GOT3 (cell line): ENCODE measurements at places on chromosomes 7 and 10.

DNA sequence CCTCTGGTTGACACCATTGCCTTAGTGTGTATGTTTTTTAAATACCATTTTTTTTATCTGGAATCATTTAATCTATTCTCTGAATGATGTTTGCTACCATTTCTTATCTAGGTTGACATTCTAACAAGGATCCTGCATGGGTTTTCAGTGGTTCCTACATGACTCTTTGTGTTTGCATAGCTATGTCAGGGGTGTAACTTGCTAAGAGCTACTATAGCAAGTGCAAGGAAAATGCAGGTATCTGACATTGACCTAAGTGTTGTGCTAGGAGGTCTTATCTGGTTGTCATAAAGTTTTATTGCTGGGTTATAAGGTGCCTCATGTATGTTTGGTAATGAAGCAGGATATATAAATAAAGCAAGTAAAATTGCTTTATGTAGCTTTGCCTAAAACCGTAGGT lies 183.2 kb downstream of the PLXDC2 start:
- DNase-seq, result no peak

DNA sequence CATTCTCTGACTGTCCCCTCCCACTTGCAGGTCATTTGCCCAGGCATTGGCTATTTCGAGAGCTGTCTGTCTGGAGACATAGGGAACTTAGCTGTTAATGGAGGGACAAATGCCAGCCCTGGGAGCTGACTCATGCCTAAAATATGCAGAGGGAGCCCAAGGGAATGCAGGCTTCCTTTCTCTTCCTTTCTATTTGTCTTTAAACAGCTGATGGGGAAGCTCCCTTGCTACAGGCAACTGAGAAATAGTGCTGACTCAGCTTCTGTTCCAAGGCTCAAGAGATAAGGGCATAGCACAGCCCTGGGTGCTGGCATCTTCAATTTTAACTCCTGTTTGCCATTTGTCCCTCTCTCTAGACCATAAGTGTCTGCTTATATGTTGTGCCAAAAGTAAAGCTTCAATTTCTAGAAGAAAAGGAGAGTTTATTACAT lies 82.7 kb upstream of the C1GALT1 start:
- peak; percentile 77 for DNase-seq

DNA sequence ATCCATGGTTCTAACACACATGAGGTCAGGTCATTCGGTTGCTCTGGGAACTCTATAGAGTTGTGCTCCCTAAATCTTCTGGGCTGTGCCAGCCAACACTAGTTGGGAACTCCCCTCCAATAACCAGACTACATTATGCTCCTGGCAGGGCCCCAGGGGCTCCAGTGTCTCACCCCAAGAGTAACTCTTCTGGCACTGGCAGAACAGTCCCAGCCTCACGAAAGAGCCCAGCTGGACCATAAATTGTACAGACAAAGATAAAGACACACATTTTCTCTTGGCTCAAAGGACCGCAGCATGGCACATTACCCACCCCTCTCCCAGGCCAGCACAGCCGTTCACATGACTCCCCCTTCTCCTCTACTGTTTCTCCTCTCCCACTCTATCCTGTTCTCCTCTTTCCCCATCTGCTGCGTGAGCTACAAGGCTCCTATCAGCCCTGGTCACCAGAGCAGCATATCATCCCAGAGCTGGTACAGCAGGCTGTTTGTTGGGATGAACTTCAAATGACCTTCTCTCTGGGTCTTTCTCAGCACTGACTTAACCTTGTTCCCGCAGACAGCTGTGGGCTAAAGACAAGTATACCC lies 230.6 kb downstream of the PLXNA4 start:
- no peak for DNase-seq

- DNase-seq, result no peak
These were observed 164.9 kb upstream of the NEBL start for GRCh38 chr10:21061982-21062381.

GRCh38 chr10:86654411-86655172 lies at the start of gene OPN4:
Gene OPN4, plus strand, starts transcription at chr10:86654547. Its CDS starts 237 bp downstream, at chr10:86654784.
- no peak for DNase-seq

- no peak for DNase-seq
These were observed 100.5 kb downstream of the GLCCI1 start for GRCh38 chr7:8068892-8069686.

DNA sequence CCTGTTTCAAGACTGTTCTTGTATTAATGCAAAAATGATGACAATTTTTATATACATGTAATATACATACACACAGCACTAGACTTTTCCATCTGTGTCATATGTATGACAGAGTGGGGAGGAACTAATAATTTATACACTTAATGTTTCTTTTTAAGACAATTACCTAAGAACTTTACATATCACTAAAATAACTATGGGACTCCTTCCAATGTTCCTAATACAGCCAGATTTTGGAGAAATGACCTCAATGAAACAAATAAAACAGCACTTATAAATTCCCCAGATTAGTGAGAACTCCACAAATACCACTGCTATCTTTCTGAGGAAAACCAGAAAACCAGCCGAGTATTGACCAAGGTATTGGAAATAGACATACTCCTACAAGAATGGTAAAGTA lies 199.4 kb downstream of the ELMO1 start:
- no peak for DNase-seq

- DNase-seq, result no peak
These were observed 739 bp upstream of the CCDC186 start for GRCh38 chr10:114174695-114175188.

GRCh38 chr10:87705339-87705738 lies 45.7 kb downstream of the PAPSS2 start:
- DNase-seq, result no peak

- no peak for DNase-seq
These were observed 287.6 kb downstream of the ADARB2 start for GRCh38 chr10:1449572-1450205.

- no peak for DNase-seq
These were observed 157.2 kb downstream of the PTPRN2 start for GRCh38 chr7:158430308-158431034.

DNA sequence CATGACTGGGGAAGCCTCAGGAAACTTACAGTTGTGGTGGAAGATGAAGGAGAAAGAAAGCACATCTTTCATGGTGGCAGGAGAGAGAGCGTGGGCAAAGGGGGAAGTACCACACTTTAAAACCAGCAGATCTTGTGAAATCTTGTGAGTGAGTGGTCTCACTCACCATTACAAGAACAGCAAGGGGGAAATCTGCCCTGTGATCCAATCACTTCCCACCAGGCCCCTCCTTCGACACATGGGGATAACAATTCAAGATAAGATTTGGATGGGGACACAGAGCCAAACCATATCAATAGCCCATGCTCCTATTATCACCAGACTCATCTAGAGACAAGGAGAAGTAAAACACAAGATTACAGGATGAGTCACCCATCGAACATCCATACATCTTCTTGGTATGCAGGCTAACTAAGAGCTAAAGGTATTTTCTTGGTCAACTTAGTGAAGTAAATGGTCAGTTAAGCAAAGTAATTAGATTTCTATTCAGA lies 55.3 kb upstream of the YAE1 start:
- DNase-seq, result no peak

DNA sequence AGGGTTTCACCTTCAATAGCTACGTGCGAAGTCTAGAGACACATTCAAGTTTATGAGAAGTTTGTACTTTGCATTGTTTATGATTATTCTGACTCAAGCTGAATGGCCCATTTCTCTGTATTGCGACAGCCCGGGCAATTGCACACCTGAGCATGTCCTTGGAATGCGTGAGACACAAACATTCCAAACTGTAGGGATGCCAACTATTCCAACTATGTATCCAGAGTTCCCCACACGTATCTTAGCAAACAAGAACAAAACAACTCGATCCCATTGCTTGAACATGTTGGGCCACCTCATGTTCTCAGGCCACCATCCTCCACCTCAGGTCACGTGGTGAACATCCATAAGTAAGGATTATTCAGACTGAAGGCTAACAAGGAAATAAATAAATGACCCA lies 51.4 kb upstream of the EGFR start:
- DNase-seq, result no peak

DNA sequence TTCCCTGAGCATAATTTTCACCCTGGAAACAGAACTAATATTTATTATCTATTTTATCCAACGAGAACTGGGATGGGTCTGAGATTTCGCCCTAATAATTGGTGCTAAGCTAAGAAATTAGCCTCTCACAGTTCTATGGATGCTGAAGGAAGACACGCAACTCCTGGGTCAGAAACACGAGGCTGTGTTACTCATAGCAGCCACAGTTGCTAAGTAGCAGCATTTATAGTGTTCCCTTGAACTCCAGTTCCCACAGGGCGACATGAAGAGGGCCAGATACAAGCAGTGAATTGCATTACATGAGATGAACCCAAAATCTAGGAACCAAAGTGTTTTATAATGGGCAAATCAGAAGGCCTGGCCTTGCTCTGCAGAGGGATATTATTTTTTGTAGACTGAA lies 109.8 kb upstream of the AGR3 start:
- DNase-seq, result no peak

DNA sequence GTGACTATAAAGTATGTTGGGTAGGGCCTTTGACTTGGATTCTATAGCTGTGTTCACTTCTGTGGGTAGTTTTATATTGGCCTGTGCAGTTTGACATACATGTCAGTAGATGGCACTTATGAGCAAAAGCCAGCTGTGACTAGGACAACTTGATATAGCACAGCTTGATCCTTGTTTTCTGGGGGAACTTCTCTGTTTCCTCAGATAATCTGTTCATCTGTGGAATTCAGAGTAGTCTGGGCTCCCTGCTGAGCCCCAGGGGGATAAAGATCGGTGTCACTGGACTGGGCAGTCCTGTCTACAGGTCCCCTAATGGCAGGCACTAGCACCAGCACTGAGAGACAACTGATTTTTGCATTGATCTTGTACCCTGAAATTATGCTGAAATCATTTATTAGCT lies 25.4 kb downstream of the CYP2C9 start:
- no peak for DNase-seq

GRCh38 chr7:71488308-71488707 lies 356.4 kb downstream of the GALNT17 start:
- DNase-seq, result no peak

GRCh38 chr10:130493021-130493420 lies 356.8 kb downstream of the GLRX3 start:
- no peak for DNase-seq

DNA sequence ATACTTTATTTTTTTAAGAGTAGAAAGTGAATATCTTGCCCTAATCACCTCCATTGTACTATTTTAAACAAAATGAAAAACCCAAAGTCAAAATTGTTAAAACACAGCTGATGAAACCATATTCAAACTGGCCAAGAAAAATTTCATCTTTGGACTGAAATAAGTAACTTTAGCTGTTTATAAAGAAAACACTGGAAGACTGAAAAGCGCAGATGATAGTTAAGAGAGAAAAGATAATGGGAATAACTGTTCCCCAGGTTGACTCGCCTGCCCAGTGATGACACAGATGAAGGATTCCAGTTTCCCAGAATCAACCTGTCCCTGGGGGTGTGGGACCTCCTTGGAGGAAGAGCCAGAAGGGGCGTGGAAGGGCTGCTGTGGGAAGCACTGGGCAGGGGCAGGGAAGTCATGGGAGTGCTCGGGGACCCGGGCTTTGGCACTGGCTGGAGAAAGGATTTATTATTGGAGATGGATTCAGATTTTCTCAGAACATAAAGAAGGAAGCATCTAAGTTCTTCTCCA lies 43.1 kb downstream of the DENND2A start:
- no peak for DNase-seq

GRCh38 chr7:508461-509170 lies 11.0 kb downstream of the PDGFA start:
- no peak for DNase-seq

DNA sequence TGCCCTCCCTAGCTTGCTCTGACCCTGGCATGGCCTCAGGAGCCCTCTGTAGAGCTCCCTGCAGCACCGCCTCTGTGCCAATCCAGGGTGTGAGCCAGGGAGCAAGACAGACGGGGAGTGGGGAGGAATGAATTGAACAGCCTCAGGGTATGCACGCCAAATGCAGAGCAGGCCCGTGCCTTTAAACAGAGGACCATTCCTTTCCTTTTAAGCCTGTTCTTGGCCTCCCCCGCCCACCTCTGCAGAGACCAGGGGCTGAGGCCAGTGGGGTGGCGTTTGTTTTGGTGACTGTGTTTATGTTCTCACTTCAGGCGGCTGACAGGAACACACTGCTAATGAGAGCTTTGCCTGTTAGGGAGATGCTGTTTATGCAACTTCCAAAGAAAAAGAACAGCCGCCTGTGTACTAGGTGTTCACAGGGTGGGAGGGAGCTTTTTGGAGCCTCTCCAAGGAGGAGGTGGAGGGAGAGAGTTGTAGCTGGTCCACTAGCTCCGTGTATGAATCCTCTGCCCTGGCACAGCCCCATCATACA lies 528.1 kb upstream of the DPP6 start:
- DNase-seq, result no peak

DNA sequence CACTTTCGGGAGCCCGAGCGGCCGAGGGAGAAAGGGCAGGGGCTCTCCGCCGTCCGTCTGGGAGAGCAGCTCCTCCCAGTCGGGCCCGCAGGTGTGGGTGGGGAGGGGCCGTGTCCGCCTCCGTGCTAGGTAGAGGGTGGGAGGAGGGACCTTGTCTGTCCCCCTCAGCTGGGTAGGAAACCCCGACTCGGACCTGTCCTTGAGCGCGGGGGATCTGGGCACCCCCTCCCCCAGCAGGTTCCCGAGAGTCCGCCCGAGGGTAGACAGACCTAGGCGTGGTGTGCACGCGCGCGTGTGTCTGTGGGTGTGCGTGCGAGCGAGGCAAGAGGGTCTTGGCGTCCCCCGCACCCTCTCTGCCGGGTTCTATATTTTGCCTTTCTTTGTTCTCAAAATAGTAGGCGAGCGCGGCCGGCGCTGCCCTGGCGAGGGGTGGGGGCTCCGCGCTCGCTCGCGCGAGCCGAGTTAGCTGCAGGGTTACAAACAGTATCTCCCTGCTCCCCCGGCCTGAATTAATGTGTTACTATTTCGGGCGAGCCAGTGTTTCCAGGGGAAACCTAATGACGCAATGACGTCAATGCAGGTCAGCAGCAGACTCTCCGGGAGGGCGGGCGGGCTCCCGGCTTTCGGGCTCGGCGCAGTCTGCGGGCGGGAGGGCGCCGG lies 73.9 kb upstream of the LEP start:
- no peak for DNase-seq

DNA sequence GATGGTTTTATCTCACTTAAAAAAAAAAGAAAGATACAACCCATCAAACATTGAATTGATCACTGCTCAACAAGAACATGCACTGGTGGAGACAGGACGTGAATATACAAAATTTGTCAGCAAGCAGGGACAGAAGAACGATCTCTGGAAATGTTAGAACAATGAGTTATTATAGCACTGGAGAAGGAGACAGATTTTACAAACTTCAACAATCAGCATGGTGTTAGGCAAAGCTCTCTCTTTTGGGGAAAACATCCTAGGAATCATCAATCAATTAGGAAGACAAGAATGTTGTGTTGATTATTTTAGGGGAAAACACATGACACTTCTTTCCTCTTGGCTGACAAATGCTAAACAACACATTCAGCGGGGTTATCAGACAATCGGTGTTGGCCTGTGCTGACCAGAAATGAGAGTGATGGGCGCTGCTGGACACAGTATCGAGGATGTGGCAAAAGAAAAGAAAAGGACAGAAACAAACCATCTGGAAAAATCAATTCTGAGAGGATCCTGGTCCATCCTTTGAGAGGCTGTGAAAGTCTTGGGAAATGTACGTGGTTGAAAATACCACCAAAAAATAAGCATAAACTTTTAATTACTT lies 103.9 kb downstream of the RAPGEF5 start:
- DNase-seq, result no peak

GRCh38 chr10:72557362-72557761 lies 68.5 kb downstream of the MICU1 start:
- DNase-seq, result no peak

- no peak for DNase-seq
These were observed 103.8 kb upstream of the GPR26 start for GRCh38 chr10:123562387-123562786.

- no peak for DNase-seq
These were observed 132.2 kb downstream of the VIPR2 start for GRCh38 chr7:159012353-159013069.
